CD4-positive, alpha-beta T cell treated with Interleukin-10 for 1 hour (primary cell): ENCODE measurements at places on chromosomes 6 and 20.

DNA sequence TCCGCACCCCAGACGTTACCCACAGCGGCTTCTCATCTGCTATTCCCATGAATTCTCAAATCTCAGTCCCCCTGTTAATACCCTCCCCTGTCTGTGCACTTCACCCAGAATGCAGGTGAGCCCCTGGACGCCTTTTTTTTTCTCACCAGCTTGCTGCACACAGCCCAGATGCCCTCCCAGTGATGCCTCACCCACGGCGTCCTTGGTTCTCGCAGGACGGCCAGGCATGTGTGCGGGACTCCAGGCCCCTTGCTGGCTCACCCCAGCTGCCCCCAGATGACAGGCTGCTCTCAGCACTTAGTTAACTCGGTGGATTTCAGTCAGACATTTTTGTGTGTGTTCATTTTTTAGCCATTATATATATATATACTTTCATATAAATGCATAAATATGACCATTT, 25.4 kb upstream of the PI16 start:
- DNase-seq = no peak

DNA sequence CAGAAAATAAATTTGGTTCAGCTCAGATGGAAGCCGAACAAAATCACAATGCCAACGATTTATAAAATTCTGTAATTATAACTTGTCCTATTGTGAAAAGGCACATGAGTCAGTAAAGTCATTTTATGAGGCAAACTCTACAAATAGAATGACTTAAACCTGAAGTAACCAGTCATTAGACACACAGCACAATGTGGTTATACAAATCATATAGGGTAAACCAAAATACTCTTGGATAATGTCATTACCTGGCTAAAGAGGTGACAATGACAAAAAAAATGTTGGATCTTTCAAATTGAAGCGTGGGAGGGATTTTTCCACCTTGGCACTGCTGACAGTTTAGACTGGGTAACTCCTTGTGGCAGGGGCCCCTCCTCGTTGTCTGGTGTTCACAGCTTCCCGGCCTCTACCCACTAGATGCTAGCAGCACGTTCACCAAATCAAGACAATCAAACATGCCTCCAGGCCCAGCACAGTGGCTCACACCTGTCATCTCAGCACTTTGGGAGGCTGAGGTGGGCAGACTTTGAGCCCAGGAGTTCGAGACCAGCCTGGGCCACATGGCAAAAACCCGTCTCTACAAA, 5.0 kb downstream of the ANKRD60 start:
- no peak for DNase-seq

GRCh38 chr6:31728767-31729514, at the start of gene DDAH2:
Gene DDAH2 (minus strand): TSS chr6:31729299. CDS start chr6:31729161, 138 bp downstream.
- no peak for DNase-seq

DNA sequence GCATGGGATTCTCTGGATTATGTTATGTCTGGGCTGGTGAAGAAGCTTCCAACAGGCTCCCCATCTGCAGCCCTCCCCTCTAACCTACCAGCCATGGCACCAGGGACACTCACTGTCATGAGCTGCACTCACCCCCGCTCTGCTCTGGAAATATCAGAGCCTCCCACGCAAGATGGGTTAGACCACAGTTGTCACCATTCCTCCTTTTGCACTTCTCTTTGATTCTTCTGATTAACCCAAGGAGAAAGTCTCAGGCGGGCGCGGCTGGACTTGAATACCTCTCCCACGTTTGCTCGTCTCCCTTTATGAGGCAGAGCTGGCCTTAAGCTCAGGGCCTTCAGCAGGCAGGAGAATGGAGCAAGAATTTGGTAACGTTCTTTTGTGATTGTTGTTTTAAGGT, 128.1 kb downstream of the CEBPB start:
- no peak for DNase-seq

DNA sequence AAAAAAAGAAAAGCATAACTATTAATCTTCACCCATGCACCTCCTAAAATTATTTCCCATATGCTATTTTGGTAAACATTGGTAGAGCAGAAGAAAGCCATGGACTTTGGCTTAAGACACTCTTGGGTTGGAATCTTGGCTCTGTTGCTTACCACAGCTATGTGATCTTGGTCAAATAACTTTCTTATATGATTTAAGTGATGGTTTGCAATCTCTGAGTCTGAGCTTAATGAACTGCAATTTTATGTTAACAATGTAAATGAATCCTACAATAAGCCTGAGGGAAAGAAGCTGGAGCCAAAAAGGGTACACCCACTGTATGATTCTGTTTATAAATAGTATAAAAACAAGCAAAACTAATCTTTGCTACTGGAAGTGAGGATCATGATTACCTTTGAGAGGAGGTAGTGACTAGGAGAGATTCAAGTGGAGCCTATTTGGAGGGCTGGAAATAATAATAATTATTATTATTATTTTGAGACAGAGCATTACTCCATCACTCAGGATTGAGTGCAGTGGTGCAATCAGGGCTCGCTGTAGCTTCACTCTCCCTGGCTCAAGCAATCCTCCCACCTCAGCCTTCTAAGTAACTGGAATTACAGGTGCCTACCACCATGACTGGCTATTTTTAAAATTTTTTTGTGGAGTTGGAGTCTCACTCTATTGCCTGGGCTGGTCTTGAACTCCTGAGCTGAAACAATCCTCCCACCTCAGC, 34.5 kb downstream of the ABRACL start:
- DNase-seq = no peak

GRCh38 chr6:160347259-160348222, 637 bp upstream of the SLC22A3 start:
- no peak for DNase-seq

DNA sequence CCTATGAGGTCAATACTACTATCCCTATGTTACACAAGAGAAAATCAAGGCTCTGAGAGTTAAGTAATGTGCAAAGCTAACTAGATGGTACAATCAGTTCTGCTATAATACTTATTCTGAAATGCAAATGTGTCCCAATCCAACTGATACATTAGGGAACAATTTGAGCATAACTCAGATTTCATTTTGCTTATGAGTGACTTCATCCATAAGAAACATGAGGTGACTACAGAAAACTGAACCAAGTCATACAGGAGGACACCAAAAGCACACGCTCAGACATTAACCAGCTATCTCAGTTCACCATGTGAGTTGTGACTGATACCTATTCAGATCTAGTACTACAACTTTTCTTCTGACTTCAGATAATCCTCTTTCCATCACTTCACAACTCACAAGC, 179.9 kb upstream of the RUNX2 start:
- no peak for DNase-seq

DNA sequence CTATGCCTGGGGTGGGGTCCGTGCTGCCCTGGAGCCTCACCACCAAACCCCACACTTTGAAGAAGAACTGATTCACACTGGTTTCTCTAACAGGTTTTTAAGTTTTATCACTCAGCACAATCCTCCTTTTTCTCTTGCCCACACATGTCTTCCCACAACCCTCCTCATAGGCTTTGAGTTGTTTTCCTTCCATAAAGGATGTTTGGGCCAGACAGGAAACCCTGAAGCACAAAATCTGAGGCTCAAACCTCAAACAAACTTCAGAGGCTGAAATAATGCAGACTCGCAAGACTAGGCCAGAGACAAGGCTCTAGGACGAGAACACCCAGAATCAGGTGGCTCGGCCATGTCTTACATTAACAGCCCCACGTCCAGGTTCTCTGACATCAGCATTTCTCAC, 35.3 kb downstream of the EZR start:
- no peak for DNase-seq

DNA sequence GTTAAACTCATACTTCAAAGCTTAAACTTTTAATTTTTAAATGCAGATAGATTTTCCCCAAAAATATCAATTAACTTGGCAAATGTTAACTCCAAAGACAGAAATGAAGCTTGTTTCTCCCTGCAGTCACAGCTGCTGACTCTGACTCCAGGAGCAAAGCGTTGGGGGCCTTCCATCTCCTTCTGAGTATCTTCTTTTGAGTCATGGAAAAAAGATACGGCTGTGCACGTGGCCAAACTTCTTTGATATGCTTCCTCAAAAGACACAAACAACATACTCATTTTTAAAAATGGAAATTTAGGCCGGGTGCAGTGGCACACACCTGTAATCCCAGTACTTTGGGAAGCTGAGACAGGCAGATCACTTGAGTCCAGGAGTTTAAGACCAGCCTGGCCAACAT, 28.3 kb downstream of the KIF16B start:
- no peak for DNase-seq

DNA sequence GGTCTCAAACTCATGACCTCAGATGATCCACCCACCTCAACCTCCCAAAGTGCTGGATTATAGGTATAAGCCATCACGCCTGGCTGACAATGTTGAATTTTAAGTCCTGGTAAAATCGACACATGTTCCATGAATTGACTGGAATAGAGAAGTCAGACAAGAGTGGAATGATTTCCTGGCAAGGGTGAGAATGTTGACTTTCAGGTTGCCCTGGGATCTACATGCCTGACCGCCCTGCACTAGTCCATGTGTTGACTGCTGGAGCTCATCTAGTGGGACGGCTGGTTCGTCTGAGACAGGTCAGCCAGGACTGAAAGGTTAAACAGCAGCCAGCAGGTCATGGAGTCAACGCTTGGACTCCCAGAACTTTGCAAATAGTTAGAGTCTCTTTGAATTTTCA, 88.8 kb downstream of the SASH1 start:
- DNase-seq = no peak

GRCh38 chr20:19947611-19948264, 69.4 kb upstream of the NAA20 start:
- DNase-seq = no peak

- DNase-seq = no peak
Measured at GRCh38 chr6:15614277-15614676, 48.6 kb downstream of the DTNBP1 start.
